ENCODE measurements at places on chromosomes 4 and X.

GRCh38 chr4:78542373-78542772, 9.2 kb upstream of the ANXA3 start:
- DNase-seq = no peak

- no peak for DNase-seq
These were observed 1078.1 kb upstream of the IGFBP7 start for GRCh38 chr4:58188316-58188715.

GRCh38 chrX:80174925-80175574, 160.5 kb downstream of the TBX22 start:
- DNase-seq = no peak

DNA sequence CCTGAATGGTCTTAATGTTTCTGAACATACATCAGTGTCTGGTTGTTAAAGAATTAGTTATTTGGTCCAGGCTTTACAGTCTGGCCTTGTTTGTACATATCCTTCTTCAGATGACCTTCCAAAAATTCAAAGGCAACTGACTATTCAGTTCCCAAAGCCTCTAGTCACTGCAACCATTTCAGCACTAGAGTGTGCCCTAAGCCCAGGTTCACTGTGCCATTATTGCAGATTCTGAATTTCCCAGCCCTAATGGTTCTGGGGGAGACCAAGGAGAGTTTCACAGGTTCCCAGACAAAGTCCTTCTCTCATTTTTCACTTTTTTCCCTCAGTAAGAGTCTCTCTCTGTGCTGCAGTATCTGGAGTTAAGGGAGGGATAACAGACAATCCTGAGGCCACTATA, 235.8 kb downstream of the TRAM1L1 start:
- no peak for DNase-seq

DNA sequence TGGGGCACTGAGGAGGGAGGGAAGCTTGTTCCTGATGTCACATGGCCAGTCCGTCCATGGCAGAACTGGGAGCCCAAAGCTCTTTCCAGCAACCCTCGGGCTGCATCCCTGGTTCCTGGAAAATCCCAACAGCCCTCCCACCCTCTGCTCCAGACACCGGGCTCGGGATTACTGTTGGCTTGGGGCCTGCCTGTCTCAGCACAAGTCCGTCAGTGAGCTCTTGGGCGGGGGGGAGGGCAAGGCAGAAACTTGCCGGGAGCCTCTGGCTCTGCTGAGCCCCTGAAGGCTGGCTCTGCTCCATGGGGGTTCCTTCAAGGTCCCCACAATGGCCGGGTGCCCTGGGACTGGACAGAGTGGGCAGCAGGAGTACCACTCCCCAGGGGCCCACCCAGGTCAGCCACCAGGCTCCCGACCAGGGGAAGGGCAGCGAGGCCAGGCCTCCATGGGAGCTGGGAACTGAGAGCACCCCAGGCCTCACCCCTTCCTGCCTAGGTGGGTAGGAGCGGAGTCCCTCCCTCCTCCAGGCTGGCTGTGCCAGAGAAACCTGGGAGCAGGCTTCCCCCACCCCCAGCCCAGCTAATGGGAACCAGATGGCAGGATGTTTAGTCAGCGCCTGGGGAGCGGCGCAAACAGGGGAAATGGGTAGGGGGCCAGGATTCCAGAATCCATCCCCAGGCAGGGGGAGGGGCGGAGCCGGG, 6.4 kb upstream of the HAUS7 start:
- DNase-seq = no peak

- DNase-seq = no peak
These were observed 704.6 kb downstream of the SMARCA1 start for GRCh38 chrX:128818690-128819089.

- no peak for DNase-seq
These were observed 20.2 kb downstream of the TMEM31 start for GRCh38 chrX:103730796-103731493.

- DNase-seq = no peak
These were observed 2.3 kb downstream of the CDS1 start for GRCh38 chr4:84585251-84585650.

DNA sequence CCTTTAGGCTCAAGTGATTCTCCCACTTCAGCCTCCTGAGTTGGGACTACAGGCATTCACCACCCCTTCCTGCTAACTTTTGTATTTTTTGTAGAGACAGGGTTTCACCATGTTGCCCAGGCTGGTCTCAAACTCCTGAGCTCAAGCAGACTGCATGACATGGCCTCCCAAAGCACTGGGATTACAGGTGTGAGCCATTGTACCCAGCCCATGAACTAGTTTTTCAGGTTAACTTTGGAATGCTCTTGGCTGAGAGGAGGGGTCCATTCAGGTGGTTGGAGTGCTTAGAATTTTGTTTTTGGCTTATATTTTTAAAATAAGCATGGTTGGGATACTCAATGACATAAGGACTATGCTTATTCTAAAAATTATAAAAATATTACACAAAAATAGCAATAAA, 355.7 kb upstream of the MAGEB16 start:
- DNase-seq = no peak

DNA sequence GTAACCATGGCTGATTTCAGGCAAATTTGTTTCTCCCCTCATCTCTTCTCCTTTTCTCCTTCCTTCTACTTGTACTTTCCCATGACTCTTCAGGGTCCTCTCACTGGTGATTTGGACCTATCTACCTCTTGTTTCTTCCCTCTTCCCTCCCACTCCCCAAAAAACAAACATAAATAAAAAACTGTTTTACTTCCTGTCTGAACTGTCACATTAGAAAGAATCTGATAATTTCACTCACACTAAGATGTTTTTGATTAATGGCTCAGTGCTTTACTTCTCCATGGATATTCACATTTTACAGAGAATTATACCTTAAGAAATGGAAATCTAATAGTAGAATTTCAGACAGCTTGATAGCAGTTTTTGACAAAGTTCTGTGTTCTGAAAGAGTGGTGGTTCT, 7.2 kb downstream of the STK26 start:
- no peak for DNase-seq

DNA sequence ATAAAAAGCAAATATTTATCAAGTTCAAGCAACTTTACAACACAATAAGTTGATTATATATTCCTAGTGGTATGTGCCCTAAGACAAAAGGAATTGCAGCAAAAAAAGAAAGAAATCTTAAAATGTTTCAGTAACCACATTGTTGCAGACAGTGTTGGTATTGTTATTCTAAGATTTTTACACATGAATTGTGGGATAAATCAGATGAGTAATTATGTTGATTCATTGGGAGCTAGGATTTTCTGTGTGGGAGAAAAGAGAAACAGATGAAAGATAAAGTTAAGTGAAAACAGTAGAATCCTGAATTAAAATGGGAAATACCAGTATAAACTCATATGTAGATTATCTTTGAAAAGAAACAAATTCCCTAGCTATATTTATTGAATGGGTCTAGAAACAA, 362.4 kb downstream of the PPP3CA start:
- DNase-seq = no peak

- DNase-seq = no peak
These were observed 13.8 kb downstream of the DGKQ start for GRCh38 chr4:959338-960139.

GRCh38 chrX:111168314-111168713, 72.3 kb downstream of the PAK3 start:
- no peak for DNase-seq

DNA sequence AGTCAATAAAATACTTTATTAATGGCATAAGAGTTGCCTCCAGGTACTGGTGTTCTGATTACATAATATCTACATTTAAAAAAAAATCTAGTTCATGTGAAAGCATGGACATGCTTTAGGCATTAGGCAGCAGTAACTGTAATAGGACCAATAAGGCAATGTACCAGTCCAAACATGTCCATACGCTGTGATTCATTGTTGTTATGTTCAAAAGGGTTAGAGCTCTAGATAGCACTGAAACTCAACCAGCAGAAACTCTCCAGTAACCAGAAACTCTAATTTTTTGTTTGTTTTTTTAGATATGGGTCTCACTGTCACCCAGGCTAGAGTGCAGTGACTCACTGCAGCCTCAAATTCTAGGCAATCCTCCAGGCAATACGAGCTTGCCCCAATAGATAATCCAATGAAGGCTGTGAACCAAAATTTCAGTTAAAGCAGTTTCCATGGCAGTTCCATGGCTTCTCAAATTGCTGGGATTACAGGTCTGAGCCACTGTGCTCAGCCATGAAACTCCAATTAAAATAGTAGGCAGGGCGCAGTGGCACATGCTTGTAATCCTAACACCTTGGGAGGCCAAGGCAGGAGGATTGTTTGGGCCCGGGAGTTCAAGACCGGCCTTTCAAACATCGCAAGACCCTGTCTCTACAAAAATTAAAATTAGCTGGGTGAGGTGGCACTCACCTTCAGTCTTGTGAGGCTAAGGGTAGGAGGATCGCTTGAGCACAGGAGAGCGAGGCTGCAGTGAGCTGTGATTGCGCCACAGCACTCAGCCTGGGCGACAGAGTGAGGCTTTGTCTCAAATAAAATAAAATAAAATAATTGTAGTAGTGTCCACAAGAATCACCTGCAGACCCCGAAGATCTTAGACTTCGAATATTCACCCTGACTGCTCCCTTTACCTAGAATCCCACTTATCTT, 36.3 kb downstream of the MGARP start:
- DNase-seq = no peak

- no peak for DNase-seq
These were observed 114.0 kb upstream of the ENPEP start for GRCh38 chr4:110361921-110362320.

- no peak for DNase-seq
These were observed 122.4 kb upstream of the DCLK2 start for GRCh38 chr4:149955780-149956390.

DNA sequence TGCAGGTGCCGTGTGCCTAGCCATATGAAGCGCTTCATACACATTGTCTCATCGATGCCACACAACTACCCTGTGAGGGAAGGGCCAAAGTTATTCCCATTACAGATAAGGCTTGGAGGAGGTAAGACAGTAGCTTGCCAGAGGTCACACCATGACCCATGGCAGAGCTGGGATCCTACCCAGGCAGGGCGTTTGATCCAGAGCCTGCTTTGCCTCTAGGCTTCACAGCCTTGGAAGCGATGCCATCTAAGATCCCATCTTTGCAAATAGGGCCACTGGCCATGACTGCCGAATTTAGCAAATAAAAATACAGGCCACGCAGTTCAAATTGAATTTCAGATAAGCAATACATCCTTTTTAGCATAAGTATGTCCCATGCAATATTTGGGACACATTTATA, 358.2 kb downstream of the BCOR start:
- DNase-seq = no peak

DNA sequence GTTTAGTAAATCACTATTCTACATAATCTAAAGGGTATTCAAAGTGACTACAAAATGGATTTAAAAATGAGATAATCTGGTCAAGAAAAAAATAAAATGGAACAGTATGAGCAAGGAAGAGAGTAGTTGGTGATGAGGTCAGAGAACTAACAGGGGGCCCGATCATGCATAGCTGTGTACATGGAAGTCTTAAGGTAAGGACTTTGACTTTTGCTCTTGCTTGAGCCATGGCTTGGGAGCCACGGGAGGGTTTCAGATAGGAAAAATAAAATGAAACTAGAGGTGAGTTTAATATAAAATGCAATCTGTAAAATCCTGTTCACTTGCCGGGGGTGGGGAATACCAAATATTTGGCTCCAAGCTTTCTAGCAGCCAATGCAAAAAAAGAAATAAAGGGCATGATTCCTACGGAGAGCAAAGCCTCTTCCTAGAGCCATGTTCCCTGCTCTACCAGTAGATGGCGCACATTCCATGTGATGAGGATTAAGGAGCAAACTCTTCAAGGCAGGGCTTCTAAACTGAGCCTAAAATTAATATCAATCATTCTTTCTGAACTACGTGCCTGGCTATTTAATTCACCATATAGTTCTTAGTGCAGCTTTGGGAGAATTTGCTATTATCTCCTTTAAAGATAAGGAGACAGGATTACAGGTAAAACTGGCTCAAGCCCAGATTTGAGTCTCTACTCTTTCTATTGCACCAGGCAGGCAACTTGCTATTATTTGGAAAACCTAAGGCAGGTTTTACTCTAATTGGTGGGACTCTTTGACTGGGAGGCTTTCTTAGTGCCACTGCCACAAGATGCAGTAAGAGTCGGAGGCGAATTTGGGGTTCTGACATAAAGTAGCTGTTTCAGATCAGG, 6.8 kb upstream of the CLCN5 start:
- no peak for DNase-seq

- no peak for DNase-seq
These were observed 34.3 kb upstream of the PSAPL1 start for GRCh38 chr4:7469023-7469422.

GRCh38 chrX:152600853-152601633, 36.7 kb upstream of the GABRQ start:
- DNase-seq = no peak

DNA sequence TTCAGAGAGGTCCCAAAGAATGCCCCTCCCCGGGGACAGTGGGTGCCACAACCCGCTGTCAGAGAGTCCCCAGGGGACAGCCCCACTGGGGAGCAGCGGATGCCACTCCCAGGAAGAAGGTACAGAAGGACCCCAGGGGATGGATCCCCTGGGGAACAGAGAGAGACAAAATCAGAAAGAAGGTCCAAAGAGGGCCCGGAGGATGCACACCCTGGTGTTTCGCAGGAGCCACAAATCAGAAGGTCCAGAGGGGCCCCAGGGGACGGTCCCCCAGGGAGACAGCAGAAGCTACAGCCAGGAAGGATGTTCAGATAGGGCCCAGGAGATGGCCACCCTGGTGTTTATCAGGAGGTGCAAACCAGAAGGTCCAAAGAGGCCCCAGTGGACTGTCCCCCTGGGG, 1.4 kb downstream of the TEX13D start:
- DNase-seq = no peak

GRCh38 chr4:54067166-54067565, 2.8 kb upstream of the CHIC2 start:
- no peak for DNase-seq

- no peak for DNase-seq
These were observed 64.2 kb upstream of the MAP3K15 start for GRCh38 chrX:19579485-19579884.

DNA sequence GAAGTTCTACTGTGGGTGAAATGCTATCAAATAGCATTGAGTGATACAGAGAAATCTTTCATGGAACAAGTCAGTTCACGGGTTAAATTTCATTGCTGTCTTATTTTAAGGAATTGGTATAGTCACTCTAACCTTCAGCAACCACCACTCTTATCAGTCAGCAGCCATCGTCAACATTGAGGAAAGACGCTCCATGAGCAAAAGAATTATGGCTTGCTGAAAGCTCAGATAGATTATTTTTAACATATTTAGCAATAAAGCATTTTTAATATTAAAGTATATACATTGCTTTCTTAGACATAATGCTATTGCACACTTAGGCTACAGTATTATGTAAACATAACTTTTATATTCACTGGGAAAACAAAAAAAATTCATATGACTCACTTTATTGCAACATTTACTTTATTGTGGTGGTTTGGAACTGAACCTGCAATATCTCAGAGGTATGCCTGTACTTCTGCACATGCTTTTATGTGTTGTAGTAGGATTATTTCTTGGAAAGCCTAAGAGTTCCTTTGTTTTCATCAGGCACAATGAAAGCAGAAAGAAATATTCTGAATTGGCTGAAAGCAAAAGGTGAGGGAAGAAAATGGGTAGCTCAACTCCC, 586.7 kb downstream of the GBA3 start:
- no peak for DNase-seq

GRCh38 chr4:122156819-122157218, 4.7 kb downstream of the BLTP1 start:
- no peak for DNase-seq
